ENCODE measurements at places on chromosomes 3 and 15. TPM values are rescaled to one million over a fixed set of nuclear protein-coding genes. Genes with fewer than 3 reads are reported as not detected.

Gene GOLGA8J
- not detected for total RNA-seq

Gene ANKRD34C
- total RNA-seq = not detected

DNA sequence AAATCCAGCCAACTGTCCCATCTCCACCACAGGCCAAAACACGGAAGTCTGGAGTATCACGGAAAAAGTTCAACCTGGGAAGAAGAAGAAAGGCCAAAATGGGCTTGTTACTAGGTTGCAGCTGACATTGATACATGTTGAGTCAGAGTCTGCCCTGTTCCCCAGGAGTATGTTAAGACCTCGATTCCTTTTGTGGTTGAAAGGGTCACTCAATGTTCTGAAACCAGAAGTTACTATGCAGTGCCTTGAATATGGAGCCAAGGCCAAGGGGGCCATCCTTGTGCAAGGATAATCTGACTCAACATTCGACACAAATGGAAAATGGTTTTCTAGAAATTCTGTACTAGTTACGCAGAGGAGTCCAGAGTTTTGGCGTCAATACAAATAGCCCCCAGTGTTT lies 104.2 kb downstream of the DGKG start:
- no peak for DNase-seq
- H3K27me3 ChIP-seq = no peaks in the 10 kb centered on the region
- peak overlapping the region; percentile 42 for H3K27ac ChIP-seq

- no peak for DNase-seq
- H3K36me3 ChIP-seq = no peaks in the 10 kb centered on the region
- H3K4me3 ChIP-seq = no peak overlapping the region
- peaks cover 15% of the 10 kb centered on the region for H3K4me1 ChIP-seq
- H3K27ac ChIP-seq = no peak overlapping the region
These were observed 113.6 kb downstream of the NEO1 start for GRCh38 chr15:73165844-73166243.

- H3K27ac ChIP-seq = peak overlapping the region; percentile 85
- peak overlapping the region; percentile 61 for H3K4me3 ChIP-seq
- peaks cover 54% of the 10 kb centered on the region for H3K4me1 ChIP-seq
- DNase-seq = peak; percentile 62
These were observed 1.4 kb downstream of the EPHB1 start for GRCh38 chr3:134796281-134797056.

GRCh38 chr3:144128108-144128892 lies 156.7 kb downstream of the DIPK2A start:
- H3K27me3 ChIP-seq = no peaks in the 10 kb centered on the region
- H3K4me3 ChIP-seq = no peak overlapping the region
- no peak overlapping the region for H3K27ac ChIP-seq
- no peaks in the 10 kb centered on the region for H3K4me1 ChIP-seq

- no peak overlapping the region for H3K4me3 ChIP-seq
- no peak overlapping the region for H3K27ac ChIP-seq
- no peaks in the 10 kb centered on the region for H3K36me3 ChIP-seq
- no peaks in the 10 kb centered on the region for H3K4me1 ChIP-seq
- no peaks in the 10 kb centered on the region for H3K27me3 ChIP-seq
These were observed 192.3 kb downstream of the ATP8B4 start for GRCh38 chr15:49926740-49927139.

DNA sequence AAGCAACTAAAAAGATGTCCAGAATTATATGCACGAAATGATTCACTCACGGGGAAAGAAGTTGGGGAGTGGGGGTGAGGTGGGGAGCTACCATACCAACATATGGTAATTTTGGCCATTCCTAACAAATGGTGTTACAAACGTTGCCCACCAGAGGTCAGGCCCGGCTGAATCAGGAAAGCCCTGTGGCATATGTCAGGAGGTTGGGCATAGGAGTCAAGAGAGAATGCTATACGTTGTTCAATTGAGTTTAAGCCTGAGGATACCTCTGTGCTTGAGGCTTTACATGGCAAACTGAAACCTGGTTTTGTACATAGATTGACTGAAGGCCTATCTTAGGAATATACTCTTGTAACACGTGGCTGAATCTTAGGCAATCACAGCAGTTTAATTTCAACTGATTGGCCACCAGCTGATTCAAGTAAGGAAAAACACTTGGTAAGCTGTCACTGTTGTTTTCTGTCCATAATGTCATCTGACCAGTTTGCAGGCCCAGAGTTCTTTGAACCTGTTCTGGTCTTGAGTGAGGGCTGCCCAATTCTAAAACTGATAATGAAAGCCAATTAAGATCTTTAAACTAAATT lies 23.4 kb upstream of the SLC2A2 start:
- no peaks in the 10 kb centered on the region for H3K4me1 ChIP-seq
- H3K36me3 ChIP-seq = no peaks in the 10 kb centered on the region
- H3K4me3 ChIP-seq = no peak overlapping the region
- no peaks in the 10 kb centered on the region for H3K27me3 ChIP-seq
- DNase-seq = no peak

DNA sequence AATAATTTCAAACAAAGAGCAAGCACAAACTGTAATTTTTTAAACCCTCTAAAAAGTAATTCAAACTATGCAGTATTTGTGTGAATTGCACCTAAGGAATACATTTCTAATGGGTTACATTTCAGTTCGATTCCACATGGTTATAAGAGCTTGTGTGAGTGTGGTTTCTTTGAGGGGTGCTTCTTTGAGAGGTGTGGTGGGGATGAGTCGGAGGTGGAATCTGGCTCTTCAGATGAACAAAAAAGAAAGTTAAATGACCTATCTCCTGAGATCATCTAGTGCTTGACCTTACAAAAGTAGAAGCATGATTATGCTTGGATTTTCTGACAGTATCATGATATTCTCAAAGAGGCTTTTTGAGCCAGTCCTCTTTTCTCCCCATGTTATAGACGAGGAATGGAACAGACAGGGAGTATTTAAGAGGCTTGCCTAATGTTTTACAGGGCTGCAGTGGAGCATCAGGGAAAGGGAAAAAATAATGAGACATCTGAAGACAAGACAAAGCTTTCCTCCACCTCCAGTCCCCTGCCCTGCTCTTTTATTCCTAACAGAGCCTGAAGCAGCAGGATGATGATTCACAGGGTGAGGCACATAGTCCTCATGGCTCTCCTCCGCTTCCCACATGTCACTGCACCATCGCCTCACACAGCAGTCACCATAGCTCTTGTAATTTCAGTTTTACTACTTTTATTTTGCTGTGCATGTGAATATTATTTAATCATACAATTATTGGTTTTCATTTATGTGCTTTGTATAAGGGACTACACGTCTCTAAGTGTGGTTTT lies 82.0 kb downstream of the LYSMD4 start:
- no peaks in the 10 kb centered on the region for H3K27me3 ChIP-seq
- H3K4me3 ChIP-seq = no peak overlapping the region
- H3K36me3 ChIP-seq = no peaks in the 10 kb centered on the region
- H3K4me1 ChIP-seq = no peaks in the 10 kb centered on the region
- no peak for DNase-seq

All from esophagus muscularis mucosa (tissue), 4 donors.